ENCODE measurements at places on chromosomes 3 and 15.

DNA sequence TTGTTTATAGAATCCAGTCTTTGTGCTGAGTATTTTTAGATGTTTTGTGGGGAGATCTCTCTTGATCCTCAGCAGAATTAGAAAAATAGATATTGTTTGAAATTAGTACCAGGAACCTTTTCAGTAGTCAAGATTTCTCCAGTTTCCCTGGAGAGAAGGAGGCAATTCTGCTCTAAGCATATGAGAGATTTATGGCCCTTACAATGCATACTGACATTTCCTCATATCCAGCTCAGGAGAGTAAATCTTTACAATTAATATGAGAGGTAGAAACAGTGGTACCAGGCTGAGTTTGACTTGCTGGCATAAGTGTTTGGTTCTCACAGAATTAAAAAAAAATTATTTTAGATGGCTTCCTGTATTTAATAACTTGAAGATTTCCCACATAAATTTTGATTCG is 239.1 kb upstream of the SGO1 start:
- no peak for DNase-seq

DNA sequence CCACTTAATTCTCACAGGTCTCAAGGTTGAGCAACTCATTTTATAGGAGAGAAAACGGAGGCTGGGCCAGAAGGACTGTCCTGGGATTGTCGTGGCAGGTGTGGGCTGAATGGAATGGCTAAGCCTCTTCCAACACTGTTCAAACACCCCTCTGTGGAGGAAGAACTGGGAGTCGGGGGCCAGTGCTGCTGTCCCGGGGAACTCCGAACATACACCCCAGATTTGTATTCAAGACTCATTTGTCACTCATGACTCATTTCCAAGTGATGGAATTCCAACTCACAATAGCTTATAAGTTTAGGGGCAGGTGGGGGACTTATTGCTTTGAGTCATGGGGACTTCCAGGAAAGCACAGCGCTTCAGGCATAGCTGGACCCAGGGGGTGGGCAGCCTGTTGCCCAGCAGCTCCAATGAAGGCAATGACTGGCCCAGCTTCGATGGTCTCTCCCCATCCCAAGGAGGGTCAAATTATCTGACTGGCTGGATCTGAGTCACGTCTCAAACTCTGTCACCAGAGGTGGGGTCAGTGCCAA is 72.5 kb downstream of the TM2D3 start:
- no peak for DNase-seq

DNA sequence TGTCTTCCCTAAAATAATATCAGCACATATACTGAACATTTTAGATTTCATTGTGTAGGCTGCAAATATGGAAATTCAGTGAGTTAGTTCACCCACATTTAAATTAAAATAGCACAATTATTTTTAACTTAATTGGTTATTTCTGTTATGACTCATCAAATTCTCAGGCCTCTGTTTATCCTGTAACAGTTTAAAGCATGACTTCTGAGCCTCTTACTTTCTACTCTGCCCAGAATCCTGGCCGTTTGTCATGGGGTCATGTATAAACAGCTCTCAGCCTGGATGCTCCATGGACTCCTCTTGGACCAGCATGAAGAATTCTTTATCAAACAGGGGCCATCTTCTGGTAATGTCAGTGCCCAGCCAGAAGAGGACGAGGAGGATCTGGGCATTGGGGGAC is 12.2 kb downstream of the TUBGCP4 start:
- no peak for DNase-seq

- no peak for DNase-seq
Measured at GRCh38 chr3:170499562-170500156, 81.0 kb downstream of the CLDN11 start.

All from activated CD4-positive, CD25-positive, alpha-beta regulatory T cell treated with anti-CD3 and anti-CD28 coated beads, Interleukin-2, amount 50 U/mL, for 72 hours (primary cell).